Osteocyte (in vitro differentiated cells): ENCODE measurements at places on chromosomes 4 and X. TPM values are rescaled to one million over a fixed set of nuclear protein-coding genes. Genes with fewer than 3 reads are reported as not detected.

The STARD8 gene
- 1.4 and 1.7 TPM in 2 replicates for total RNA-seq

The DCAF4L1 gene
- not detected in 2 replicates for total RNA-seq

The ZNF732 gene
- 0.30 and 0.31 TPM in 2 replicates for total RNA-seq

The PAGE2 gene
- not detected in 2 replicates for total RNA-seq

The SNCA gene
- 7.9 and 8.8 TPM in 2 replicates for total RNA-seq

The GPC3 gene
- total RNA-seq: 18.6 and 19.6 TPM in 2 replicates

GRCh38 chr4:93876754-93877153, 48.2 kb downstream of the ATOH1 start:
- H3K27me3 ChIP-seq: peaks cover 25% of the 10 kb centered on the region
- DNase-seq: no peak
- no peaks in the 10 kb centered on the region for H3K4me1 ChIP-seq
- no peak overlapping the region for H3K27ac ChIP-seq

DNA sequence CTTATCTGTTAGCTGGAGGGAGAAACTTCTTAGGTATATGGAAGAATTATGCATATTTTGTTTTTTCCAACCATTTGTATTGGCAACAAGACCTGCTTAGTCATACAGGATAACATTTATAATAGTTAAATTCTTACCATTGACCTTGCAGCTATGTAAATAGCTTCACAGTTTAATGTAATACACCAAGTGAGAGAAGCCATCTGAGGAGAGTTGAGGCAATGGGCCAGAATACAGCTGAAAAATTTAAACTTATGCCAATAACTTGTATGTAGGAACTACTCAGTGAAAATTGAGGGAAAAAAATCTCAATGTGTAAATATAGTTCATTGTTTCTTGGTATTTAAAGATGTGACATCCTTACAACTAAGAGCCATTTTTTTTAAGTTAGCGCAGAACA, 273.5 kb downstream of the DACH2 start:
- no peak for DNase-seq
- no peaks in the 10 kb centered on the region for H3K36me3 ChIP-seq
- no peak overlapping the region for H3K4me3 ChIP-seq
- H3K4me1 ChIP-seq: no peaks in the 10 kb centered on the region

GRCh38 chr4:40675166-40675565, 45.5 kb upstream of the RBM47 start:
- H3K27me3 ChIP-seq: no peaks in the 10 kb centered on the region
- no peaks in the 10 kb centered on the region for H3K36me3 ChIP-seq
- peaks cover 2% of the 10 kb centered on the region for H3K4me1 ChIP-seq
- no peak for DNase-seq

GRCh38 chrX:45762699-45763647, 562.3 kb upstream of the DIPK2B start:
- H3K4me1 ChIP-seq: peaks cover 76% of the 10 kb centered on the region
- H3K27me3 ChIP-seq: no peaks in the 10 kb centered on the region
- no peak for DNase-seq
- H3K27ac ChIP-seq: no peak overlapping the region
- H3K4me3 ChIP-seq: no peak overlapping the region
- H3K36me3 ChIP-seq: peaks cover 10% of the 10 kb centered on the region

GRCh38 chr4:82371497-82371896, 2.3 kb downstream of the HNRNPD start:
- peak overlapping the region; percentile 98 for H3K27ac ChIP-seq
- peak overlapping the region; percentile 92 for H3K4me3 ChIP-seq
- no peak for DNase-seq
- H3K27me3 ChIP-seq: no peaks in the 10 kb centered on the region

DNA sequence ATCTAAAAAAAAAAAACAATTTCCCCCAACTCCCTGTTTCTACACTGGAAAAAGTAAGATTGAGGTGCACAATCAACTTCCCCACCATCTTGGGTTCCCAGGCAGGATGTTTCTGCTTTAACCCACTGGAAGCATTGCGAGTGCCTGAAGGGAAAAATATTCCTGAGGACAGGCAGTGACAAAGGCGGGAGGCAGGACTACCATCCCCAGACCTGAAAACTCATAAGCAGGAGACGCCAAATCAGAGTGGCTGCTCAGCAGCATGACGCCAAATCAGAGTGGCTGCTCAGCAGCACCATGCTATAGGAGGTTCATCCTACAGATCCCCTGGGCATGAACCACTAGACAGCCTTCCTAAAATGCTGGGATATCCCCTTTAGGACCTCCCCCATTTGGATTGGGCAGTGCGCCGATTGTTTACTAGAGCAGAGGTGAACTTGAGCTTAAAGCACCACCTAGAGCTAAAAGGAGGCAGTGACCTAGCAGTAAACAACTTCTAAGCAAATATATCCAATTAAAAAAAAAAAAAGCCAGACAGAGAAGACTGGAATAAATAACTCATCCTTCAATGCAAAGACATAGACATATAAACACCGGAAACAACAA, 35.0 kb upstream of the GK start:
- no peak overlapping the region for H3K4me3 ChIP-seq
- no peaks in the 10 kb centered on the region for H3K27me3 ChIP-seq
- H3K27ac ChIP-seq: no peak overlapping the region
- H3K4me1 ChIP-seq: peaks cover 5% of the 10 kb centered on the region
- no peak for DNase-seq

DNA sequence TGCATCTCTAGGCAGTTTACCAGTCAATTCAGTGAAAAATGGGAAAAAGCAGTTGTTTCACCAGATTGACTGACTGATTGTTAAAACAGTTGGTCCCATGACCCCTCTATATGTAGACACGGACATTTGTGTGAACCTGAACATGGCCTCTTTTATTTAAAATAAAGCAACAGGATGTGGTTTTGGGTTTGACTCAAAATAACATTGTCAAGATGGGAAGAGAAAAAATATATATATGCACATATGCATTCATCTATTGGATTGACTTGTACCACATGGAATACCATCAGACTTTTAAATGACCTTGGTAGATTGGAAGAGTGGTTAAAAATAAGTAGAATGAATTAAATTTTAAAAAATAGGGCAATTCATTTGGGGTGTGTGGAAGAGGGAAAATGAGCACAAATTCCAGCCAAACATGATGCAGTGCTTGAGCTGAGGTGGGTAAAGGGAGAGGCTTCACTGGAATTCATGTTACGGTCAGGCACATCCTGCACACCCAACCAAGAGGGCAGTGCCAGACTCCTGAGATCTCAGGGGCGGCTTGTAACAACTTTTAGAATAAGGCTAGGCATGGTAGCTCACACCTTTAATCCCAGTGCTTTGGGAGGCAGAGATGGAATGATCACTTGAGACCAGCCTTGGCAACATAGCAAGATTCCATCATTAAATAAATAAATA, 560.7 kb upstream of the TENM3 start:
- H3K36me3 ChIP-seq: no peaks in the 10 kb centered on the region
- DNase-seq: no peak
- no peak overlapping the region for H3K4me3 ChIP-seq

DNA sequence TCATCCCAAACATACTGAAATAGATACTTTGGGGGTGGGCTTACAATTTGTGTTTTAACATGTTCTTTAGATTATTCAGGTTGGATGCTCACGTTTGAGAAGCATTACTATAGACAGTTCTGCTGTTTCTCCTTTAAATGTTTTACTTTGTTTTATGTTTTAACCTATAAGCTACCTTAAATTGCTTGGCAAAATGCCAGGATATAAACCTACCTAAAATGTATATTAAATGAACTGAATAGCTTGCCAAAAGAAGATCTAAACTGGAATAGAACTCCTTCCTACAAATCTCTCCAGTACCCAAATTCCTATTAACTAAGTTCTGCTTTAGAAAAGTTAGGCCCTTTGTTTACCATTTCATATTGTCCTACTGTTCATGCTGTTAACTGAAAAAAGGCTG, 124.4 kb downstream of the TBX22 start:
- H3K4me3 ChIP-seq: no peak overlapping the region
- no peaks in the 10 kb centered on the region for H3K27me3 ChIP-seq
- no peaks in the 10 kb centered on the region for H3K4me1 ChIP-seq
- no peaks in the 10 kb centered on the region for H3K36me3 ChIP-seq
- H3K27ac ChIP-seq: no peak overlapping the region
- no peak for DNase-seq

GRCh38 chrX:139083191-139083590, 371.7 kb upstream of the FGF13 start:
- H3K27me3 ChIP-seq: no peaks in the 10 kb centered on the region
- no peaks in the 10 kb centered on the region for H3K4me1 ChIP-seq
- no peaks in the 10 kb centered on the region for H3K36me3 ChIP-seq

- no peak overlapping the region for H3K4me3 ChIP-seq
- peaks cover 2% of the 10 kb centered on the region for H3K36me3 ChIP-seq
- no peak overlapping the region for H3K27ac ChIP-seq
- H3K4me1 ChIP-seq: peaks cover 4% of the 10 kb centered on the region
Measured at GRCh38 chr4:54930226-54930625, 195.2 kb downstream of the KDR start.

DNA sequence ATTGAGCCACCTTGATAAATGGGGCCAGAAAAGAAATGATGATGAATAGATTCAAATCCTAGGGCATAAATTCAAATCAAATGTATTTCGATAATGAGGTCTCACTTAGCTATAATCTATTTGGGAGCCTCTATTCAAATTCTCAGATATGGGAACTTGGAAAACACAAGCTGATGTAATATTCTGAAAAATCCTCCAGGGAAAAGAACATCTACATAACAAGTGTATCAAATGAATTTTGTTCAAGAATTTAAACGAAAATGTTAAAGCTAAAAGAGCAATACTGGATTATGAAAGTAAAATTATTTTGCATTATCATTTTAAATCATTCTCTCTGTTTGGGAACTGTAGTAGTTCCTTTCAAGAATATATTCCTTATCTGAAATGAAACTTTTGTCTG, 38.9 kb upstream of the RAP1GDS1 start:
- H3K4me1 ChIP-seq: peaks cover 7% of the 10 kb centered on the region
- H3K4me3 ChIP-seq: no peak overlapping the region
- DNase-seq: no peak
- H3K27me3 ChIP-seq: peaks cover 17% of the 10 kb centered on the region
- H3K36me3 ChIP-seq: no peaks in the 10 kb centered on the region
